ENCODE measurements at places on chromosomes 12 and 14.

DNA sequence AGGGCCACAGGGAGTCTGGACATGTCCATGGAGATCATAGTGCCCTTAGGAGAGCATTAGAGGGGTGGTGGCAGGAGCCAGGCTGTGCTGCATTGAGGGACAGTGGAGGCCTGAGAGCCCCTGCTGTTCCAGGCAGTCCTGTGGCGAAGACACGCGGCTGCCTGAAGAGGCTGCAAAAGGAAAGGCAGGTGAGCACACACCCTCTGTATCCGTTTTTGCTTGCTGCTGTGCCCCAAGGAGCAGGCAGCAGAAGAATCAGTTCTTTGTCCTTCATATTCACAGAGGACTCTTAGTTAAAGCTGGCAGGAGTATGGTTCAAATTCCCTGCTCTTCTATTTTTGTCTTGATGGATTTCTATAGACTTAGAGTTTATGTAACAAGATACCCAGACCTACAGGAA is 4.5 kb downstream of the SLC35E3 start:
- no peak for DNase-seq

- no peak for DNase-seq
These were observed 64.8 kb upstream of the PTGR2 start for GRCh38 chr14:73786636-73787485.

DNA sequence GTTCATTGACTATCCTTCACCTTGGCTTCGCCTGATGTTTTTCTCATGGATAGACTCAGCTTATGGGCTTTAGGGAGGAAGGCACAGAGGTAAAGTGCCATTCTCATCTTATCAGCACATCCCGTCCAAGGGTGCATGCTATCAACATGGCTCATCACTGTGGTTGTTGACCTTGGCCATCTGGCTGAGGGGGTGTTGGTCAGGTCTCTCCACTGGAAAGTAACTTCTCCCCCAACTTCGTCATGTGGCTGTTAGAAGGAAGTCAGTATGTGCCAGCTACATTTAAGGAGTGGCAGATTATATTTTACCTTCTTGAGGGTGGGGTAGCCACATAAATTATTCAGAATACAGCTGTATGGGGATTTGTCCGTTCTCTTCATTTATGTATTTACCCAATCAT is 68.9 kb downstream of the EML1 start:
- DNase-seq = no peak

DNA sequence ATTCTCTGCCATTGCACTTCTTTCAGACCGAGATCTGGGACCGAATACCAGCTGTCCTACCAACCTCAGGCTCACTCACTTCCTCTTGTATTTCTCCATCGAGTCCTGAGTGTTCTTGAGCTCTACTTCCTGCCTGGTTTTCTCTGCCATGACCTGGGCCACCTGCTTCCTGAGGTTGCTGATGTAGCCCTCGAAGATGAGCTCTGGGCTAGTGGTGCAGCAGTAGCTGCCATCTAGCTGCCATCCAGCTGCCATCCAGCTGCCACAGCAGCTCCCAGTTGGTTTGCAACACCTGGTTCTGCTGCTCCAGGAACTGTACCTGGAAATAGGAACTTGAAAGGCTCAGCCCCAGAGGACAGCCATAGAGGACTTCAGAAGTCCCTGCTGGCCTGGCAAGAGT is 15.0 kb upstream of the KRT73 start:
- DNase-seq = no peak

DNA sequence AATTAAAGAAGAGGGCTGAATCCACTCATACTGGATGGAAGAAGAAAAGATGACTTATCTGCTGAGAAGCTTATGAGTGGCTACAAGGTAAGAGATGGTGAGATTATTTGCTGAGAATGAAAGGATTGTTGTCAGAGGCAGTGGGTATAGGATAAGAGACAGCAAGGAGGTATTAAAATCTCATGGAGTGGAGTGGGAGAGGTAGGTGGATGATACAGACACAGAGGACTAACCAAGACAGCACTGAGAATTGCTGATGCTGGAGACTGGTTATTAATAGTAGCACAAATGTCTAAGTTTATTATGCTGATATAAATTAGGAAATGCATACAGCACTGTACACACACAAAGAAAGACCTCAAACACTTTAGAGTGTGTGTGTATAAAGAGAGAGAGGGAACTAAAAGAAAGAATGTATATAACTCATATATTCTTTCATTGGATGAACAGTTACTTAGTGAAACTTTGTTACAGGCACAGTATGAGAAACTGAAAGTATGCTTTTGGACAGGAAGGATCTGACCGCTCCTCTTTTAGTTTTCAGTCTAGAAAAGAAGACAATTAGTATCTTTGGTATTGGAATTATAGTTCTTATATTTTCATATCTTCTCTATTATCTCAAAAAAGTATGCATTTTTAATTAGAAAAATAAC is 543.1 kb downstream of the LRFN5 start:
- DNase-seq = no peak

- DNase-seq = no peak
These were observed 22.7 kb upstream of the ABCD4 start for GRCh38 chr14:74325446-74325845.

DNA sequence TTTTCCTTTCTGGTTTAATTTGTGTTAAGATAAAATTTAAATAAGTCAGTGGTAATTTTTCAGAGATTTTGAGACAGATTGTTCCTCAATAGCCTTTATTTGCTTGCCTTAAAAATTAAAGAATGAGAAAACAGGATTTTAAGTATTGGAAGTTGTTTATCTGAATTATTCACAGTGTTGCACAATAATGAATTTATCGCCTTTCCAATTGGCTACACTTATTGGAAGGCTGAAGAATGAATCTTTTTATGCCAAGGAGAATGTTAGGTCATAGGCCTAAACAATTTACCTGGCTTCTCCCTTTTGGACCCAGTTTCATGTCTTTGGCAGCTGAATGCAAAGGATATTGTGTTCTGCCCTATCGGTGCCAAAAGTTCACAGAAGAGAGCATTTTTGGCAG is 250.2 kb downstream of the NPAS3 start:
- no peak for DNase-seq

- no peak for DNase-seq
These were observed 103.7 kb downstream of the CMKLR1 start for GRCh38 chr12:108235197-108235984.

- DNase-seq = no peak
These were observed 170.3 kb downstream of the KCNA5 start for GRCh38 chr12:5213990-5214389.

GRCh38 chr14:85602345-85602744 is 72.4 kb downstream of the FLRT2 start:
- DNase-seq = no peak

- no peak for DNase-seq
These were observed 147.8 kb downstream of the RBM19 start for GRCh38 chr12:113818283-113818682.

- DNase-seq = no peak
These were observed 170.6 kb upstream of the MDGA2 start for GRCh38 chr14:47846008-47846407.

DNA sequence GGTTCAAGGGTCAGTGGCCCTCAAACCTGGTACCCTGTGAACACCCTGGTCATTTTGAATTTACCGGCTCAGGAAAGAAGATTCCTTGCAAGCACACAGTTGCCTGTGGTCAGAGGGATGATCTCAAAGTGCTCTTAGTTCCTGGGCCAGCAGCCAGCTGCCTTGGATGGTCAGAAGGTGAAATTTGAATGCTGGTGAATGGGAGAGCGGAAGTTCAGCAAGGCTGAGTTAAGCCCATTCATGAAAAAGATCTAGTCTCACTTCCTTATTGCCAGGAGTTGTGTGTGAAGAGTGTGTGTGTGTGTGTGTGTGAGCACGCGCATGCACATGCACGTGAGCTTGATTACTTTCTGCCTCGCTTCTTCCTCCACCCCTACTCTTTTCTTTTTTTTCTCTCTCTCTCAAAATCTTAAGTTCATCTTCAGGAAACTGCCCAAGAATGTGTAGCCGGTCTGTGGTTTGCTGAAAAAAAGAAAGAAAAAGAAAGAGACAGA is 155.5 kb upstream of the CCND2 start:
- DNase-seq = no peak

GRCh38 chr14:49574038-49574437 is 12.1 kb downstream of the RPS29 start:
- DNase-seq = no peak

- DNase-seq = no peak
These were observed 2.2 kb downstream of the P3H3 start for GRCh38 chr12:6830286-6830890.

DNA sequence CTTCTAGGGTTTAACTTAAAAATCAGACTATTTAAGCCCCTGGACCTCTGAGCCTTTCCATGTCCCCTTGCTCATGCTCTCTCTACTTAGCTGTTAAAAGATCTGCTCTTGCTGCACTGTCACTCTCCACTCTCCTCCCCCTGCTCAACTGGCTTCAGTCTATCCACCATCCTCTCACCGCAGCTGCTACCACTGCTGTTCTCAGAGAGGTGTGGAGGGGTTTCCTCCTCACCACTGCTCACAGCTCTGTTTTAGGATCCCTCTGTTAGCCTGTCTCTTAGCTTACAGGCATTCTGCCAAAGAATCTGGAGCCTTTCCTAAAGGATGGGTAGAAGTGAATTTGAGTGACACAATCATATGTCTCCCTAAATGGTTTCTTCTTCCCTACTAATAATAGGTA is 43.7 kb upstream of the ATP2B1 start:
- no peak for DNase-seq

DNA sequence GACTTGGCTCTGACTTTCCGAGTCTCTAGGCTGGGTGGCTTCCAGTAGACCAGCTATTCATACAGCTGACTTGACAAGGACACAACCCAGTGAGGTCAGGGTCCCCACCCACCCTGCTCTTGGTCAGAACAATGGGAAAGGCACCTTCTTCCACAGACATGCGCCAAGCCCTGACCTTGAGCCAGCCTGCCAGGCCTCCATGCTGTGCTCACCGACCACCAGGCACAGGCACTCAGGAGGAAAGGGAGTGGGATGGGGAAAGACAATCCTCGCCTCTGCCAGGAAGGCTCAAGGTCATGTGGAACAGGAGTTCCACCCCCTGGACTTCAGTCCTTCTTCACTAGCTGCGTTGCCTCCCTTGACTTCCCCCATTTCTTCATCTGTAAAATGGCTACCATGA is 31.4 kb downstream of the GALNT16 start:
- DNase-seq = no peak

GRCh38 chr12:49706351-49707127 is 666 bp downstream of the FMNL3 start:
- no peak for DNase-seq

DNA sequence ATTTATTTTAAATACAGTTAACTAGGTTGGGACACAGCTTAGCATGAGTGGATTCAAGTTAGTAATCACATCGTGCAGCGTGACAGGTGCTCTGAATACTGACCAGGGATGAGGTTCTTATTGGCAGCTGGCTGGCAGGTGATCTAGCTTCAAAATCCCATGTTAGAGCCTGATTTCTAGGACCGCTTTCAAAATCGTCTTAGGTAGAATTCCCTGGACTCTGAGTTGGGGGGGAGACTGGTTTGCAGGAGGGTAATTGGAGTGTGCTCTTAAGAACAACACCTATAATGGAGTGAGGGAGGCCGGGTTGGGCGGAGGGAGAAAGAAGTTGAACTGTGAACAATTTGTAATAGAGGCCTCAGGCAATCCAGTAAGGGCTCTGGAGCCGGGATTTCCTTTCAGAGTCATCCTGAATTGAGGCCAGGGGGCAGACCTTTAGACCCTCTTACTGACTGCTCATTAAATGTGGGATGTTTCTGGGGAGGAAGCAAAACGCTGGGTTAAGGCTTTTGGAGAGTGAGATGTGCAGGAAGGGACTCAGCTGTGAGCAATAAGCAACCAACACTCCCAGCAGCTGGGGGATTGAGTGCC is 874 bp upstream of the YARS2 start:
- DNase-seq = no peak

- DNase-seq = no peak
These were observed 31.9 kb downstream of the RDH12 start for GRCh38 chr14:67733616-67734015.

DNA sequence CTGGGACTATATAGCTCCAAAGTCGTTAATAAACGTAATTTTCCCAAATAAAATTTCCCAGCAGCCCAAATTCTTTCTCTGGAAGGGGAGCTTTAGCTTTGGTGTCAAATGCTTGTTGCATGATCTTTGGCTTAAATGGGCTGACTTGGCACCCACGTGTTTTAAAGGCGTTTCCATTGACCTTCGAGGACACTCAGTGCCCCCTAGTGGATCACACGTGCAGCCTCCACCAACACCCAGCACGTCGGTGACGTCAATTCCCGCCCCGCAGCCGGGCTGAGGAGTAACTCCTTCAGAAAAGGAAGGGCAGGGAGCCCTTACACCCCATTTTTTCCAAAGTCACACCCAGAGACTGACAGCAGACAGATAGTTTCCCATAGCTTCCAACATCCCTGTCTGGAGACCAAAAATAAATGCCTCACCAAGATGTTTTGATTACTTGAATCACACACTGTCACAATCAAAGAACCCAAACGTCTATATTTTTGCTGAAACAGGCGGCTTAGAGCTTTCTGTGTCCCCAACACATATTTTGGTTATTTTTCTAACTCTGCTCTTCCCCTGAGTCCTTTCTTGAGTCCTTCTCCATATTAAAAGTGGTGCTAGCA is 707.9 kb downstream of the AACS start:
- DNase-seq = no peak

DNA sequence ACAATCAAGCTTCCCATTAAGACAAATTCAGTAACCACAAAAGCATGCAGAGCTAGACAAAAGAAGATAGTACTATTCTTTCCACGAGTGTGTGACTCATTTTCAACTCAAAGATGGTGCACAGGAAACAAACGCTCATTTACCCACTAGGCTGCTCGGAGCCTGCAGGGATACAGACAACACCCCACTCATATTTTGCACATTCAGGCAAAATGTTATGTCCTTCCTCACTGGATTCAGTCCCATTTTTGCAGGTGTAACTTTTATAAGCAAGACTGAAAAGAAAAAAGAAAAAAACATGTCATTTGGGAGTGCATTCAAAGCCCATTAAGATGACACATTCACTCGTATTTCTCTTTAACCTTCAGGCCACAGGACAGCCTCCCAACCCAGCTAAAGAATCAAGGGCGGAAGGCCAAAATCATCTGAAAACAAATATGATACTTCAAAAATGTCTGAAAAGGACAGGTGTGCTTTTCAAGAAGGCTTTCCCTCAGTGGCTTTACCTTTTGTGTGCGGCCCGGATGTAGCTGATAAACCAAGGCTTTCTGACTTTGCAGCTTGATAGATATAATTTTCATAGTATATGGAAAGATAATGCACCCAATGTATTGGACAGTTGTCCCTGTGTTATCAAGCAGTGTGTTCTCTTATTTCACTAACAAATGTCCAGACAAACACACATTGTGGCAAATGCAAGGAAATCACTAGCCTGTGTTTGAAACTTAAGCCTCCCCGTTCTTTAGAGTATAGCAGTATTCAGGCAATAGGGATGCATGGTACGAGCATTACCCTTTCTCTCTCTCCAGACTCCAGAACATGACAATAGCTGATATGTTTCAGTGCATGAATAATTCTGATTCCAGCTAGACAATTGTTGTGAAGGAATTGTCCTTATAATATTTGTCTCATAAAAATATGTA is 147.8 kb upstream of the KRR1 start:
- DNase-seq = no peak

- DNase-seq = no peak
These were observed 123.4 kb downstream of the CCDC91 start for GRCh38 chr12:28313631-28314030.

- DNase-seq = no peak
These were observed 59.4 kb upstream of the E2F7 start for GRCh38 chr12:77124767-77125166.
